Left ventricle myocardium inferior (tissue), 1 donor: ENCODE measurements at places on chromosomes 1 and 21. TPM values are rescaled to one million over a fixed set of nuclear protein-coding genes. Genes with fewer than 3 reads are reported as not detected.

Gene CELF3
- total RNA-seq, result not detected

Gene LCA5L
- total RNA-seq, result 0.80 TPM

Gene BNIPL
- 0.47 TPM for total RNA-seq

Gene LIPI
- total RNA-seq, result not detected

Gene PTPRU
- total RNA-seq, result 15.3 TPM

Gene UBE2U
- total RNA-seq, result 0.85 TPM

Gene S100A16
- total RNA-seq, result 38.8 TPM

Gene CD1C
- 0.41 TPM for total RNA-seq

Gene SAMD11
- total RNA-seq, result 2.4 TPM

Gene SLC45A3
- 5.2 TPM for total RNA-seq

Gene COL9A2
- total RNA-seq, result 0.27 TPM

Gene OXCT2
- 0.88 TPM for total RNA-seq

Gene SRSF11
- 48.6 TPM for total RNA-seq

Gene TNFAIP8L2
- 0.88 TPM for total RNA-seq

Gene ITLN1
- 1.0 TPM for total RNA-seq

Gene LCE2B
- not detected for total RNA-seq

Gene KCNK2
- 0.08 TPM for total RNA-seq

Gene CKS1B
- total RNA-seq, result 17.8 TPM

Gene PPCS
- total RNA-seq, result 33.9 TPM

Gene RCSD1
- total RNA-seq, result 42.7 TPM

Gene PRAMEF27
- total RNA-seq, result not detected

Gene TMEM200B
- total RNA-seq, result 1.6 TPM

Gene TNFSF4
- 0.44 TPM for total RNA-seq

Gene ARMH1
- total RNA-seq, result 1.1 TPM

Gene NECTIN4
- total RNA-seq, result not detected

Gene CACNA1S
- not detected for total RNA-seq
